ENCODE measurements at places on chromosomes 3 and 15.

DNA sequence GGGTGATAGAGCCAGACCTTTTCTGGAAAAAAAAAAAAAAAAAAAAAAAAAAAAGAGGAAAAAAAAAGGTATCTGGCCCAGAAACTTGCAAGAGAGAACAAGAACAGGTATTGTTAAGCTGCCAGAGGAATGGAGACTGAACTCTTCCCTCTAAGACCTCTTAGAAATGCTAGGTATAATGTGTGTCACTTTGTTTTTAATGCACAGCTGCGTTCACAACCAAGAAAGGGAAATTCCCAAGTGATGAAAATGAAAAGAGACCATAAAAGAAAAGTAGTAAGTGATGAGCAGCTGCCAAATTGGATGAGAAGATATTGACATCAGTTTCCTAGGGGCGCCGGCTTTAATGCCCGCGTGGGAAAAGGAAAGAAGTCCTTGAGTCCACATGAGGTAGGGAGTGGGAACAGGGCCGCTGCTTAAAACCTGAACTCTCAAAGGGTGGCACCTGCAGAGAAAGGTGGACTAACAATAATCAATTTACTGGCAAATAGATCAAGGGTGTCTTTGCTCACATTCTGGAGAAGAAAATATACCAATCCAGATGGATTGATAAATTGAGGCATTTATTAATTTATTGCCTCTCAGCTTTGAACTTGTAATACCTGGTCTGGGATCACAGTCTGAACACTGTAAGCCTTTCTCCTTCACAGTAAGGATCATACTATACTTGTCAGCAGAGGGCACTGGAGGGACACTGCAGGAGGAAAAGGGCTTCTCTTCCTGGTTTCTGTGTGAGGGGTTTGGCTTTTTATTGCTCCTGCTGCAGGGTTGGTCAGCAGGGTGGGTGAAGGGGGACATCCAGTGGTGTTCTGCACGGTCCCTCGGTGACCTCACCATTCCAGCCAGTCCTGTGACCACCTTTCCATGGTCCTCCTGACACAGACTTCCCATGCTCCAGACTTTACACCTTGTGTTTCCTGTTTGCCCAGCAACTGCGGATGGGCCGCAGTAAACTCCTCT lies 131.6 kb downstream of the AQP9 start:
- no peak for DNase-seq

GRCh38 chr15:80380154-80380553 lies 24.0 kb upstream of the ARNT2 start:
- no peak for DNase-seq

- no peak for DNase-seq
These were observed 984 bp upstream of the DUT start for GRCh38 chr15:48330105-48330785.

- DNase-seq = no peak
These were observed 24.1 kb upstream of the VEPH1 start for GRCh38 chr3:157527131-157527881.

DNA sequence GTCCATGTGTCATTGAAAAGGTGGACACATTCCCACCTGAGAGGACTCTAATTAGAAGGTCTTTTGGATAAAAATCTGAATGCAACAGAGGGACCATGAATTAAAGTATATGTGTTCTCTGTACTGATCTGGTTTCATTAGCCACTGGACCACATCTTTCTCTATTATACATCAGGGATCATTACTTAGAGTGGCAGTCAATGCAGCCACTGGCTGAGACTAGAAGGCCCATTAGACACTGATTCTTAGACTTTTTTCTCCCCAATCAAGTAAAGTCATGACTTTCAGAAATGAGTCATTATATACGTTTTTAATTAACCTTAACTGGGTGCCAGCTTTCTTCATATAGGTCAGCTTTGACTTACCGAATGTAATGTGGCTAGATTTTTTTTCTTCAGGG lies 550.8 kb upstream of the CFAP20DC start:
- DNase-seq = no peak

GRCh38 chr3:16884084-16884747 lies 539 bp upstream of the PLCL2 start:
- DNase-seq = peak; percentile 60

DNA sequence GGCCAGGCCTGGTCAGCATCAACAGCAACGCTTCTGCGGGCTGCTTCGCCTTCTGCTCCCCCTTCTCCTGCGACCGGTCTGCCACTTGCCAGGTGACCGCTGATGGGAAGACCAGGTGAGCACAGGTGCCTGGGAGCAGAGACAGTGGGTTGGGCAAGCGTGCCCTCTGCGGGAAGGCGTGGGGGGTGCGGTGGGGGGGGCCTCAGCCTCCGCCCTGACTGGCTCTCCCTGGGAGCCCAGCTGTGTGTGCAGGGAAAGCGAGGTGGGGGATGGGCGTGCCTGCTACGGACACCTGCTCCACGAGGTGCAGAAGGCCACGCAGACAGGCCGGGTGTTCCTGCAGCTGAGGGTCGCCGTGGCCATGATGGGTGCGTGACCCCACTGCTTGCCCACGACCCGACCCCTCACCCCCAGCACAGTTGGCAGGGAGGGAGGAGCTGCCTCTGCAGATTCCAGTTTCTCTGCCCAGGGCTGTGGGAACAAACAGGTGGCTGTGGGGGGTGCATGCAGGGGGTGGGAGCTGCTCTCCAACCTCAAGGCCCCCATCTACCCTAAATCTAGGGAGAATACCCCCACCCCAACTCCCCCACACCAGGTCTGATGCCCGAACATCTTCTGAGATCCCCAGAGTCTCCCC lies 8.8 kb downstream of the STAB1 start:
- DNase-seq = no peak

GRCh38 chr15:101489599-101490407 lies at the start of gene PCSK6:
Gene PCSK6, minus strand, starts transcription at chr15:101489707. Its CDS starts 37 bp downstream, at chr15:101489670.
- DNase-seq = no peak

DNA sequence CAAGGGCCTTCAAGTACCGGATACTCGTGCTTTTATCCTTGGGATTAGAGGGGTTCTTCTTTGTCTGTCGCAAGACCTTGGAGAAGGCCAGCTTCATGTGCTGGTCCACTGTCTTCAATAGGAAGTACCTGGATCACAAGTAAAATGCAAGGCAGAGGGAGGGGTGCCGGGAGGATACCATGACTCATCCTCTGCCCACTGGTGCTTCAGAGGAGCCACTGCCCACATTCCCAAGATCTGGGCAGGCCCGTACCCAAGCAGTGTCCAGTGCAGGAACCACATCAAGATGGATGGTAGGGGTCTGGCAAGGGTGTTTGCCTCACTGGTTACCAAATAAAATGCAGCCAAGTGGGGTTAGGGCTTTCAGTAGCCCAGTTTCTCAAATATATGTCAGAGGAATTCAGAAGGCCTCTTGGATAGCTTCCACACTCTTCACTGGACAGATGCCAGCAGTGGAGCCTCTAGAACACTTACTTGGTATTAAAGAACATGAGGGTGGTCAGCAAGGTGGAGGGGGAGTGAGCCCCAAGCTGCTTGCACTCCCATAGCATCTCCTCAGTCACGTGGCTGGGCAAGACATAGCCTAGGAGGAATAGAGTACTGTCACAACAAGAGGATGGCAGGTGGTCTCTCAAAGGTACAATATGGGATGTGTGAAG lies 3.6 kb upstream of the IMPDH2 start:
- no peak for DNase-seq

DNA sequence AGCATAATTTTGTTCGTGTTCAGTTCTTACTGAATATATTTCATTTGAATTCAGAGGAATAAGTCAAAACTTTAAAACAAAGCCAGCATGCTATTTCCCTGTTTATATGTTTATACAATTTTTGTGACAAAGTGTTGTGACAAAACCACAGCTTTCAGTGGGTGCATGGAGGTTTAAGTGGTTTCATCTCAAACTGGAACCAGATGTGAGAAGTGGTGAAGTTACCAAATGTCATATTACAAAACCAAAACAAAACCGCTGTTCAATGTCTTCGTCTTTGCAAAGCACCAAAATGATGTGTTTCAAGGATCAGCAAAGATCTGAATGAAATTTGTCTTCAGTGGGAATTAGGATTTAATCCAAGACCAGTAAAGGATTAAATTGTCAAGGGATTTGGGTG lies 59.3 kb upstream of the OSTN start:
- no peak for DNase-seq

GRCh38 chr3:158911586-158911985 lies 109.7 kb downstream of the MFSD1 start:
- no peak for DNase-seq

GRCh38 chr3:23991683-23992628 lies 46.9 kb downstream of the NR1D2 start:
- DNase-seq = no peak

DNA sequence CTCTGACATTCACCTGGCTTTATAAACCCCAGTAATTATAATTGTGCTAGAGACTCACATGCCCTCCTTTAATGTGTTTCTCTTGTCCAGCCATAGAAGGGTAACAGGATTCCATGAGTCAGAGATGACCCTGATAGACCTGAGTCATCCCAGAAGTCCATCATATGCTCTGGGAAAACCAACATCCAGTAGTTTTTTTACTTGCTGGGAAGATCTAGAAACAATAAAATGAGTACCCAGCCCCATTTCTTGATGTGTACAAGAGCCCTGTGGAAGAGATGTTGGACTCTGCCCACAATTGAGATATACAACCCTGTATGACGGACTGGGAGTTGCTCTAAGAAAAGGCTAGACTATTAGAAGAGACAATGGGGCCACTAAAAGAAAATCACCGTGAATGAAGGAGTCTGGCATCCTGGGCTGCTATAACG lies 22.4 kb upstream of the THUMPD3 start:
- DNase-seq = no peak

DNA sequence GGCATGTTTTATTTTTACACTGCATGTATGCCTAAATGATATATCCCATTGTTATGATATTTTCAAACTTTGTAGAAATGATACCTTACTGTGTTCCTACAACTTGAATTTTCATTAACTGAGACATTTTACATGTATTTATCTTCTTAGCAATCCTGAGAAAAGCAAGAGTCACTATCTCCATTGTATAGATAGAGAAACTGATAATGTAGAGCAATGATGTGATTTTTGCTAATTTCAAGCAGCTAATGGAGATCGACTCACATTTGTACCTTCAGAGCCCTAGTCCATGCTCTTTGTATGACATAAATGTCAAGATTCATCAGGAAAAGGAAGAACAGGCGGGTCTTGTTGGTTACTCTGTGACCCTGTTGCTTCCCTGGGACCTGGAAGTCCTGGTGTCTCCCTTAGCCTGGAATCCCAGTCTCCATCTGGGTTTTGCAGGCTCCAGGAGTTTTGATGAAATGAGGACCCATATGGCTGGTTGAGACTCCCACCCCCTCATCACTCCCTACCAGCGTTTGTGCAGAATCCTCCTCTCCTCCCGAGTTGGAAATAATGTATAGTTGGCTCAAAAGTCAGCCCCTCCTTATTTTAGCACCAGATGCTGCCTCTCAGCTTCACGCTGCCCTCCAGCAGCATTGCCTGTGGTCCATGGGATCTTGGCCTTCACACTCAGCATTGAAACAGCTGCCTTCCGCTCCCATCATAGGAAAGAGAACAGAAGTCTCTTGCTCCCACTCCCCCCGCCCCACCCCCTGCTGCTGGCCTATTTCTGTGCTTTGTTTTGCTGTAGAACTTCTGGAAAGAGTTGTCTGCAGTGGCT lies 67.1 kb downstream of the APBA2 start:
- no peak for DNase-seq

- no peak for DNase-seq
These were observed 20.2 kb downstream of the HDAC11 start for GRCh38 chr3:13500133-13500885.

GRCh38 chr3:136277634-136278033 lies 27.5 kb downstream of the PCCB start:
- DNase-seq = no peak

- DNase-seq = no peak
These were observed 12.1 kb upstream of the LOXL1 start for GRCh38 chr15:73914145-73914544.

GRCh38 chr3:127363171-127363570 lies 75.3 kb upstream of the PRR20G start:
- DNase-seq = no peak

DNA sequence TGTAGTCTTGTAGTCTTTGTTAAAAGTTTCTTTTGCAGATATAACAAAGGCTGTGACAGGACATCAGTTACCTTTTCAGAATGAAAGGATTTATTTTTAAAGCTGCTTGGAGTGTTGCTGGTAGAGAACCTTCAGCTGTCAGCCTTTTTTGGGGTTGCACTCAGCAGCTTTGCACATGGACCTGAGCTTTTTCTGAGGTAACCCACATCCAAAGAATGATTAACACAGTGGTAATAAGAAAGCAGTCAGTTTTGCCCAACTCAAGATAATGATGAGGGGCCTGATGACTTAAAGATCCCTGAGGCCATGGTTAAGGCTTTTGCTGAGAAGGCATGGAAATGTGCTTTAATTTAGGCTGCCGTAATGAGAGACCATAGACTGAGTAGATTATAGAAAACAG lies 1042.7 kb downstream of the PLOD2 start:
- DNase-seq = no peak

GRCh38 chr3:43522727-43523362 lies 99.0 kb downstream of the ANO10 start:
- DNase-seq = no peak

DNA sequence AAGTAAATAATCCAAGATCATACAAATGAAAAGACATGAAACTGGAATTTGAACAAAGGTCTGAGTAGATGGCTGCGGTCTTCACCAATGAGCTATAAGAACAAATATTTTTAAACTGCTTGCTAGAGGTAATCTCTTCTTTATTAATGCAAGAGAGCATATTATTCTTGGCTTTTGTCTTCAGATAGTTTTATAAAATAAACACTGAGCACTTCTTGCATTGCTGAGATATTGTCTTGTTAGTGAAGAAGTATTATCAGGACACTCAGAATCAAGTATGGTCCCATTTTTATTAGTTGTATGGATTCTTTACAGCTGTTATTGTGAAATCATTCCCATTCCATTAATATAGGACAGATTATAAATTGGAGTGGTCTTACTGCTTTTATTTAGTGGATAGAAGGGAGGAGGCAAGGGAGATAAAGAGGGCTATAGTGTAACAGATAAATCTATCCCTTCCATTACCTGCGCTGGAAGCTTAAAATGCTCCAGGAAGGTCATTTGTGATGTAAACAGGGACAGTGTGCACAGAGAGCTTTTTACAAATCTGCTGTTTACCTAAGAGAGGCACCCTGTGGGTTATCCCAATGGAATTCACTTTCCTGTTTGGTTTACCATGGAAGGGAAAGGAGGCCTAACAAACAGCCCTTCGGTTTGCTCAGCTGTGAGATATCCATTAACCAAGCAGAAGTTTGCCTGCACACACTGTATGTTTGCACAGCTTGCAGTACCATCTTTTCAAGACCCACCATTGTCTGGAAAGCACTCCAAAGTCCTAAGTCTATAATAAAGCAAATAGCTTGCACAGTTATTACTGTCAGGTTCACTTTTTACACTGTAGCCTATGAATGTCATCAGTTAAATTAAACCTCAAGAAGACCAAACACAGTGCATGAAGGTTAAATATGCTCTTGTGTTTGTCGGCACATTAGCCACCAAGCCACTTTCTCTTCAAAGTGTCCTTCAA lies 347.7 kb upstream of the TGFBR2 start:
- no peak for DNase-seq

GRCh38 chr15:92366381-92366780 lies 27.3 kb upstream of the ST8SIA2 start:
- DNase-seq = no peak

DNA sequence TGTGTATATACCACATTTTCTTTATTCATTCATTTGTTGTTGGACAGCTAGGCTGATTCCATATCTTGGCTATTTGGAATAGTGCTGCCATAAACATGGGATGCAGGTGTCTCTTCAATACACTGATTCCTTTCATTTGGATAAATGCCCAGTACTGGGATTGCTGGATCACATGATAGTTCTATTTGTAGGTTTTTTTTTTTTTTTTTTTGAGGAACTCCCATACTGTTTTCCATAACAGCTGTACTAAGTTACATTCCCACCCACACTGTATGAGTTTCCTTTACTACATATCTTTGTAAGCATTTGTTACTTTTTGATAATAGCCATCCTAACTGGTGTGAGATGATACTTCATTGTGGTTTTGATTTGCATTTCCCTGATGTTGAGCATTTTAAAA lies 437.7 kb downstream of the DIPK2A start:
- DNase-seq = no peak
